ENCODE measurements at places on chromosomes 4 and X.

DNA sequence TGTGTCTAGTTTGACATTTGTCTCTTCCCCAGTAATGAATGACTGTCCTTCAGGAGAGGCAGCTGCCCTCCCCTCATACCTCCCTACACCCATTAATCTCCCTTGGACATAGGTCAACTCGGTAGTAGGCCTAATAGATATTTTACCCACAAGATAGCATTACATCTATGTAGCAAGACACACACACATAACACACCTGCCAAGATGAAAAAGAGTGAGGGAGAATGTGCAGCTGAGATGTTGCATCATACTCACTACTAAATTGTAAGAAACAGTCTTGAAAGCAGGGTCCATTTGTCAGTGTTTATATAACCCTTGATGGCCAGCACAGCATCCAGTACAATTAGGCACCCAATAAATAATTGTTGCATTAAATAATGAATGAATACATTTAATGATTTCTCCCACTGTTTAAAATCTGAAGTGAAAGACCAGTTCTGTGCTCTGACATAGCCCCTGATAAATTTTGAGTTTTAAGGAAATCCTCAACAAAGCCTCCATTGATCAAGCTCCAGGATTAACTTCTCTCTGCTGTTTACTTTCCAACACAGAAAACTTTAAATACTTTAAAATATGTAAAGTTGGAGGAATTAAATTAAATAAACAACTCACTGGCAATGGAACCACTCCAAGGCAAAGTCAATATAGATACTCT is 440.8 kb upstream of the RASGEF1B start:
- DNase-seq = no peak

GRCh38 chrX:45324941-45325340 is 124.3 kb upstream of the DIPK2B start:
- no peak for DNase-seq

DNA sequence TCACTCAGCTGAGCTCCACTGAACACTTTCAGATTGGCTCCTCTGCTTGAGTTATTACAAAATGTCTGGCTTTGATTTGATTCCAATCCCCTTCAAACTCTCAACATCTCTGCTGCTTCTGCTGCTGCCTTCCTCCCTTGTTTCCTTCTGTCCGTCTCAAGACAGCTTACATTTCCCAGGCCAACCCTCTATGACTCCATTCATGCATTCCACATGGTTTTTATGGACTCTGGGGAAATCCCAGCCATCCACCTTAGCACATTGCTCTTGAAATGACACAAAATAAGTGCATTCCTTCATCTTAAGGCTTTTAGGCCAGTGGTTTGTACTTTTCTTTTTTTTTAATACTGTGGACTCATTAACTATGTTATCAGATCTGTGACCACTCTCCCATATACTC is 68.5 kb upstream of the TMEM164 start:
- no peak for DNase-seq

GRCh38 chrX:43505769-43506168 is 150.3 kb upstream of the MAOA start:
- DNase-seq = no peak

GRCh38 chr4:79666875-79667274 is 258.8 kb upstream of the GK2 start:
- DNase-seq = no peak

Measured in MG63 (cell line).